ENCODE measurements at places on chromosomes 11 and 22.

DNA sequence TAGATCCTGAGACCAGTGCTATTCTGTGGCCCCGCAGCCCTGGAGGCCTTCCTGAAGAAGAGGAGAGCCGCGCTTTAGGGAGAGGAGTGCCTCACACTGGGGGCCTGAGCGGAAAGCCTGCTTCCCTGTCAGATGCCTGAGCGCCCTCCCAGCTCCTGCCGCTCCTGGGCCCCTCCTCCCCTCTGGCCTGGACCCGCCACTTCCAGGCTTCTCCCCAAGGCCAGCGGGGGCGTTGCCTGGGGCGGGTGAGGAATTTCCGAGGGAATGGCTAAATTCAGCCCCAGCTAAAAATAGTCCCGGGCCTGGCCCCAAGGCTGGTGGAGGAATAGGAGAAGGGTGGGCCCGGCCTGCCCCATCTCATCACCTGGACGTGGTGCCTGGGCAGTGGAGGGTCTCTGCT, 15.4 kb downstream of the ARHGEF17 start:
- no peak for DNase-seq

DNA sequence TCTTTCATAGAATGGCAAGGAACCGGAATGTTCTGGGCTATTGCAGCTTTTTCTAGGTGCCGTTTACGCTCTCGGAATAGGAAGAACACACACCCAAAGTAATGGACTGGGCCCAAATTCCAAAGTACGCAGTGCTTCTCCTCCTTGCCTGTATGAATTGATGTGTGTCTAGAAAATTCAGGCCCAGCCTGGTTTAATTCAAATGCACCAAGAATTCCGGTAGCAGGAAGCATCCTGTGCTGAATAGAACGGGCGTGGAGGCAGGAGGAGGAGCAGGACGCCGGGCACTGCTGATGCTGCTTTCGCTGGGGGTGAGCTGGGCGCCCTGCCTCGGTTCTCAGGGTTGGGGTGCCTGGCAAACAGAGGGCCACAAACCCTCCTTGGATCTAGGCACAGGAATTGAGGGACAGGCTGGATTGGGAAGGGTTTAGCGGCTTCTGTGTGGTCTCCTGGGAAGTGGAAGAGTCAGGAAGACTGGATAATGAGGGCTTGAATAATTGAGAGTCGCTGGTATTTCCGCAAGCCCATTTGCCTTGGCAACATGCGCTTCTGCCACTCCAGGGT, 2.0 kb downstream of the PARVB start:
- DNase-seq, result no peak

DNA sequence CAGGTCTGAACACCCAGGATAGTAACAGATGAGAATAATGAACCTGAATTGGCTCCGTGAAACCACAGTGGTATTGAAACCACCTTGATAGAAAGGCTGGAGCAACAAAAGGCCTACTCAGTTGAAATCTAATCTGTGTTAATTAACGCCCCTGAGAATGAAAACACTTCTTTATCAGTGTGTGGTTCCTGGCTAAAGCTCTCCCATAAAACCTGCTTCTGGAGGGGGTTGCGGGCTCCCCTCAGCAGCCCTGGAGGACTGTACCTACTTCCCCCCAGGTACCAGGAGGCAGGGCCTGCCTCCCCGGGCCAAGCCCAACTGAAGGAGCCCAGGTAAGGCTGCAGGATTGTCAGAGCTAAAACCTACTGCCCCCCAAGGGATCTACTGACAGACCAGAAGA, 54.6 kb downstream of the PLEKHA7 start:
- DNase-seq, result no peak

DNA sequence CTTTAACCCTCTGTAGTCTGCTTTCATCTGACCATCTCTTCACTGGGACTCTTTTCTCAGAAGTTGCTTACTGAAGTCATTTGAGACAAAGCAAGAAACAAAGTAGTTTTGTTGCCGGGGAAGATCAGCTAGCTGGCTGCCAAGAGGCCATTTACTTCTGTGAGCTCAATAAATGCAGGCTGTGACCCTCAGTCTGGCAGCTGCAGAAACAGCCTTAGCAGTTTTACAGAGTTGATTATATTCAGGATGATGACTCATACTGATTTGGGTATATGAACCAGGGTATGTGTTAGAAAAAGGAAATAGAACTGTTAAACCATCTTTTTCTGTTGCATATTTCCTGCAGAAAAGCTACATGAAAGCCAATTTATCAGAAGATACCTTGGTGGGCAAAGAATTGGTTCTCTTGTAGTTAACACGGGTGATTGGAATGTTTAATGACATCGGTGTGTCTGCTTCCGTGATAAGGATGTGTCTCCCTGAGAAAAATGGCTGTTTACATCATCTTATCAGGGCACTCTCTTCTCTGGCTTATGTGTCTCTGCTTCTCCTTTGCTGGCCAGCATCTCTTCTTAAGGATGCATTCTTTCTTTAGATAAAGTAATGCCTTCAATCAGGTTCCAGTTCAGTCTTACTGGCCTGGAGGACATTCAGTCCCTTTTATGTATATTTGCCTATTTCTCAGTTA, 18.5 kb downstream of the FIBIN start:
- no peak for DNase-seq

DNA sequence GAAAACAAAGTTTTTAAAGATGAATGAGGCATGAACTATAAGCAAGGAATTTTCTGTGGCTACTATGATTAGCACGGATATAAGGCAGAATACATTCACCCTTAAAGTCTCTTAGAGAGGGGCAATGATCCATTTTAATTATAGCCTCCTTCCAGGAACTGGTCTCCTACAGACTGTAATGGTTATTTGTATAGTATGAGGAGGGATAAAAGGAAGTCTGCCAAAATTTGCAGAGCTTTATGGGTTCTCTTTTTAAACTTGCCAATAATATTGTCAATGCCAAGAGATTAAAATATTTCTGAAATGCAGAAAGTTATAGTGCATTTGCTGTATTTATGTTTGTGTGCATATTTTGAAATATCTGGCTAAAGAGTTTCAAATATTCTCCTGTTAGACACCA, 271.4 kb upstream of the LUZP2 start:
- DNase-seq, result no peak

GRCh38 chr11:28058333-28058732, 49.6 kb downstream of the KIF18A start:
- DNase-seq, result no peak

DNA sequence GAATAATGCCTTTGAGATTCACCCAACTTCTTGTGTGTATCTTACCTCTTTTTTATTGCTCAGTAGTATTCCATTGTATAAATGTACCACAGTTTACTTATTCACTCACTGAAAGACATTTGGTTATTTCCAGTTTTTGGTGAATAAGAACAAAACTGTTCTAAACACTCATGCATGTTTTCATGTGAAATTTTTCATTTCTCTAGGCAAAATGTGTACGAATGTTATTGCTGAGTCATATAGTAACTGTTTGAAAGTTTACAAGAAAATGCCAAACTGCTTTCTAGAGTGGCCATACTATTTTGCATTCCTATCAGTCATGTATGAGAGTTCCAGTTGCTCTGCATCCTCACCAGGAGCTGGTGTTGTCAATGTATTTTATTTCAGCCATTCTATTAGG, 8.8 kb upstream of the EMSY start:
- no peak for DNase-seq
